ENCODE measurements at places on chromosomes 12 and 14. TPM values are rescaled to one million over a fixed set of nuclear protein-coding genes. Genes with fewer than 3 reads are reported as not detected.

Gene CD4
- 0.82 TPM for total RNA-seq

DNA sequence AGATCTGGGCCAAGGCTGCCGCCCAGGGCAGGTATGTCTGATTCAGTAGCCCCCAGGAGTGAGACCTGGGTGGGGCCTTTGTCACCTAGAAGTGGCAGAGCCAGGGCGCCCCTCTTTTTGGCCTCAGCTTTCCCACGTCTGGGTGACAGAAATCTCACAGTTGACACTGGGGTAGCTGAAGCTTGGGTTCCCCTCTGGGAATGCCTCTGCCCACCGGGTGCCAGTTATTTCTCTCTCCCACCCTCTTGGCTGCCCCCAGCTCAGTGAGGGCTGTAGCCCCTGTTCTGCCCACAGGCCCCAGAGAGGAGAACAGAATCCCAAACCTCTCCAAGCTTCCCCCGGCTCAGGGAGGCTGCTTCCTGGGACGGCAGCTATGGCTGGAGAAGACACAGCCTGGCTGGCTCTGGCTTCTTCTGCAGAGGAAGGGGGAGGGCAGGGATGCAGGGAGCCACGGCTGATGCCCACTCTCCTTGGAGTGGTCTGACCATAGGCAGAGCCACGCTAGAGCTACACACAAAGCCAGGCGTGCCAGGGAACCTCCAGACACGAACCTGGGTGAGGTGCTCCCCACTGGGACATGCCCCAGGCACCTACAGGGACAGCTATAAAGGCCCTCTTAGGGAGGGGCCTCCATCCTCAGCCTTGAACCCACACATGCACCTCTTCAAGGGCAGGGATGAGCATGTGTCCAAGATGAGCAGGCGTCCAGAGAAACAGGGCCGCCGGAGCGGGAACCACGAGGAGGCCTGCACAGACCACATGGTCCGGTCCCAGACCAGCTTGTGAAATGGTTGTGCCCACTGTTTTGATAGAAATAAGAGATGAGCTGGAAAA, 51.7 kb downstream of the BEGAIN start:
- DNase-seq: no peak

DNA sequence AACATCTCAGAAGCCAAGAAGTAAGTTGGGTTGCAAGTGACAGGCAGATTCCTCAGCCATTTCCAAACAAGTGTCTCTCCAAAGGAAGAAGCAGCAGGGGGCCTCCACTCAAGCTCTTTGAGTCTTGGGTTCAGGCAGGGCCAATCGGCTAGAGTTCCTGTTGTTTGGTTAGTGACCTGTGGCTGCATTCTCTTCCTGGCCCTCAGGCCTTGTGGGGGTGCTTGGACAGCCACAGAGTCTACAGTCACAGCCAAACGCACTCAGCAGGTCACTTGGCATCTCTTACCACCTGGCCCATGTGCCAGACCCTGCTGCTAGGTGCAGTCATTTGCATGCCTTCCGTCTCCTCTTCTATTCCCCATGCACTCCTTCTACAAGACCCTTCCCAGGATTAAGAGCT, 353.9 kb downstream of the GRIN2B start:
- DNase-seq: no peak

DNA sequence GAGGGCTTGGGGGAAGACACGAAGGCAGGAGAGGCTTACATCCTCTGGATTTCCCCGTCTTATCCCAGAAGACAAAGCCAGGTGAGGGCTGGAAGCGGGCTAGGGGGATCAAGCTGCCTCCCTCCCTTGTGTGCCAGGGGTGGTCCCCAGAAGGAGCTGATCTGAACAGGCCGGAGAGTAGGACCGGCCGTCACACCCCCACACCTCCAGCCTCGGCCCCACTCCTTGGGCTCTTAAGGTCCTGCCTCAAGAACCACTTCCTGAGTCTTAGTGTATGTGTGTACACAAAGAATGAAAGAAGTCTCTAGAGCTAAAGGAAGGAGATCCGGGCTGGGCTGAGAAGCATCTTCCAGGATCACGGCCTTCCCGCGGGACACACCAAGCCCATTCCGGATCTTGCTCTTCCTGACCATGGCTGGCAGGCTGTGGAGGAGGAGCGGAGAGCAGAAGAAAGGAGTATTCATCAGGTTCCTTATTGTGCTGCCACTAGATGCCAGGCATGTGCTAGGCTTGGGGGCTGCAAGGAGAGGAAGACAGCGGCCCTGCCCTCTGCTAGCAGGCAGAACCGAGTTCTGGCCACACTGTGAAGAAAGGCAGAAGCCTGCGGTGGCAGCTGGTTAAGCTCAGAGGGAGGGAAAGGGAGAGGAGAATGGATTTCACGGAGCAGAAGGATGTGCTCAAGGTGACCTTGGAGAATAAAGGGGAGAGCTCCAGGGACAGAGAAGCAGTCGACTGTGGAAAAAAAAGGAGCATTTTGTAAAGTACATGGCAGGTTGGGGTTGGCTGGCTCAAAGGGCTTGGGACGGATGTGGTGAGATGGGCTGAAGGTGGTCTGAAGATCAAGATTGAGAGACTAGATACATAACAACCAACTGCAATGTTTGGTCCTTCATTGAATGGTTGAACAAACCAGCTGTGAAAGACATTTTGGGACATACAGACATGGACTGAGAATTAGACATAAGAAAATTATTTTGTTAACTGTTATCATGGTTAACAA, 1.3 kb upstream of the CD63 start:
- DNase-seq: peak; percentile 81

GRCh38 chr14:24958271-24958670, 91.7 kb downstream of the STXBP6 start:
- no peak for DNase-seq

DNA sequence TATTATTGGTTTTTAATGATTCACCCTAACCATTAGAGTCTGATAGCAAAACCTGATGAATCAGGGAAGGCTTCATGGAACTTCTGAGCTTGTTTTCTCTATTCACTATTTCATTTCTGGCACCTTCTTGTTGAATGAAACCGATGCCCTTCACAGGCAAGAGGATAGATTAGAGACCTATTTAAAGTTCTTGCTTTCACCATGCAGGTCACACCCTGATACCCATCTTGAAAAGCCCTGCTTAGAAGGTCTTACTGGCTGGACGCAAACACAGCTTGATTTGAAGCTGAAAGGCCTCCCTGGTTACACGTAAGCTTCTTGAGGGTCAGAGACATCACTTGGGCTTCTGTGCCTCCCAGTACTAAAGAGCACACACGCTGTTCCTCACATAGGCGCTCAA, 29.2 kb downstream of the TMEM229B start:
- no peak for DNase-seq

Gene TAS2R14
- 1.5 TPM for total RNA-seq
